ENCODE measurements at places on chromosomes 13 and 19.

DNA sequence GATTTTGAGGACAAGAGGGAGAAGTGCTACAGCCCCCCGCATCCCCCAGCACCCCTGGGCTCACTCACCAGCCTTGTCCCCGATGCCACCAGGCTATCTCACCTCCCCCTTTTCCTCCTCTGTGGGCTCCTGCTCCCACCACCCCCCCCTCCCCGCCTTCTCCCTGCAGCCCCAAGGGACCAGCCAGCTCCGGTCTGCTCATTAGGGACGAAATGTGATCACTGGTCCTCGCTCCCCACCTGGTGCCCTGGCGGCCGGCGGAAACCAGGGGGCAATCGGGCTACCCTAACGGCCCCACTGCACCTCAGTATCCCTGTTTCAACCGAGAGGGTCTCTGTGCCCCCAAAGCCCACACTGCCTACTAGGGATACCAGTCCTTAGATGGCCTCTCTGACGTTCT lies 2.7 kb downstream of the GPR4 start:
- DNase-seq: no peak

- DNase-seq: peak; percentile 29
Observed at GRCh38 chr19:55578761-55579747, 1.6 kb downstream of the ZNF579 start.

DNA sequence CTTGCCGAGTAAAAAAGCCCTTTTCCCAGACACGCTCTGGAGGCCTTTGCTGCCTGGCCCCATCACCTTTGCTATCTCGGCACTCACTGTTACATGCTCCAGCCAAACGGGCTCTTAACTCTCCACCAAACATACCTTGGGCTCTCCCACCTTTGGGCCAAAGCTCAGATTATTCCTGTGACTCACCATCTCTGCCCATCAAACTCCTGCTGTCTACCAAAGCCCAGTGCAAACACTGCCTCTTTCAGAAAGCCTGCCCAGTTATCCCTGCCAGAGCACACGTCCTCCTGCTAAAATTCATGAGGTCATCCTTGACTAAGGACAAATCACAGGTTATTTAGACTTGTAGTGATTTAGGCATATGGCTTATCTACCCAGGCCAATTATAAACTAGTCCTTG lies 48.1 kb upstream of the SERPINE3 start:
- DNase-seq: no peak

- DNase-seq: peak; percentile 46
Observed at GRCh38 chr13:87671031-87671752, at the start of gene SLITRK5. Gene SLITRK5 (plus strand): TSS chr13:87671371. CDS start chr13:87675389, 4,018 bp downstream.

DNA sequence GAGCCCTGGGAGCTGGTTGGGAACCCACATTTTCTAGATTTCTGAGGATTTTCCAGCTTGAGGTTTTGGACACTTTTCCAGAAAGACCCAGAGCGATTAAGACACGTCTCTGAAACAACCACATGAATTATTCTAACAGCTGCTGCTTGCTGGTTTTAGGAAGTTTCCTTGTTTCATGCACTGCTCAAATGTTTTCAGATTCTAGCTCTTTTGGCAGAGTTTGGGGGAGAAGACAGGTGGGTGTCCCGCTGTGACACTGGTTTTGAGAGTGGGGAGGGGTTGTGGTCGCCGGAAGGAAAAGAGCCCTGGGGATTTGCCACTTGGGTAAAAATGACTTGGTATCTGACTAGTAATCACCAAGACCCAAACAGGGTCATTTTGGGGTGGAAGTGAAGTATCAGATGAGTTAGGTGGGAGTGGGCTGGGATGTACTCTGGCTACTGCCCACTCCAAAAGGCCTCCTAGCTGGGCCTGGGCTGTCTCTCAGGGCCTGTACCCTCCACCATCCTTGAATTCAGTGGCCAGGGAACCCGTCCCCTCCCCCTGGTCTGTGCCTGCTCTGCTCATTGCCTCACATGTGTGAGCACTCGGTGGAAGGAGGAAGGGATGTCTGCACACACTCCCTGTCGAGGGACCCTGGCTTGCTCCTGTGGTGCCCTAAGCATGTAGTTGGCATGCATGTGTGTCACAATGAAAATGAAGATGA lies 13.2 kb downstream of the GATAD2A start:
- no peak for DNase-seq

- DNase-seq: no peak
Observed at GRCh38 chr13:95323930-95324662, 22.8 kb upstream of the ABCC4 start.

- DNase-seq: no peak
Observed at GRCh38 chr19:20787786-20788185, 11.7 kb downstream of the ZNF66 start.

DNA sequence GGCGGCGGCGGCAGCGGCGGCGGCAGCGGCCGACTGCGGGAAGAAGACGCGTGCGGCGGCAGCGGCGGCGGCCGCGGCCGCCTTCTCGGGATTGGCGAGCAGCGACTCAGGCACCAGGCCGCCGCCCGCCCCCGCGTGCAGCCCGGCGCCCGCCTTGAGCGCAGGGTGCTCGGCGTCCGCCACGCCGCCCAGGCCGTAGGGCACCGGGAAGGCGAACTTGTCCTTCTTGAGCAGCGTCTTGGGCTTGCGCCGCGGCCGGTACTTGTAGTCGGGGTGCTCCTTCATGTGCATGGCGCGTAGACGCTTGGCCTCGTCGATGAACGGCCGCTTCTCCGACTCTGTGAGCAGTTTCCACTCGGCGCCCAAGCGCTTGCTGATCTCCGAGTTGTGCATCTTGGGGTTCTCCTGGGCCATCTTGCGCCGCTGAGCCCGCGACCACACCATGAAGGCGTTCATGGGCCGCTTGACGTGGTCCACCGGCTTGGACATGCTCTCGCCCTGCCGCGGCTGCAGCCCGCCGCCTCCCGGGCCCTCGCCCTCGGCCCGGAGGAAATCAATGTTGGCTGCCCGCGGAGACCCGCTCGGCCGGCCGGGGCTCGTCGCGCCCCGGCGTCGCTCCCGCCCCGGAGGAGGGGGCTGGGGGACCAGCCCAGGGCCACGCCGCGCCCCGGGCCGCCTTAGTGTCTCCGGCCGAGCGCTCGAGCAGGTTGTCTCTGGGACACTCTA lies 621 bp downstream of the SOX21 start:
- no peak for DNase-seq

GRCh38 chr13:39897636-39898035 lies 242.2 kb downstream of the COG6 start:
- no peak for DNase-seq

GRCh38 chr13:87130423-87130822 lies 540.7 kb upstream of the SLITRK5 start:
- no peak for DNase-seq

DNA sequence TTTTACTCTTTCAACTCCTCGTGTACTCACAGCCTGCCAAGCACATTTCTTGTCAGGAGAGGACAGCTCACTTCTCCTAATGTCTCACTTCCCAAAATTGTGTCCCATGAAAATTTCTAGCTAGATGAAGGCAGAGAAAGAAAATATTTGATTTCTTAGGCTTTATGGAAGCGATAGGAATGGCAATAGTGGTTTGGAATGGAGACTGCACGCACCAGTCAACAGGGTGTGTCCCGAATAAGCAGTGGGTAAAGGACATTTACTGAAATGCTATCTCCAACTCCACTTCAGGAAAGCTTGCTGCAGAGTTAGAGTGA lies 321 bp upstream of the ZNF222 start:
- DNase-seq: no peak

GRCh38 chr19:39870171-39870971 lies 24.2 kb upstream of the FBL start:
- DNase-seq: no peak

GRCh38 chr19:34173193-34173956 lies 1.1 kb downstream of the LSM14A start:
- DNase-seq: peak; percentile 16

DNA sequence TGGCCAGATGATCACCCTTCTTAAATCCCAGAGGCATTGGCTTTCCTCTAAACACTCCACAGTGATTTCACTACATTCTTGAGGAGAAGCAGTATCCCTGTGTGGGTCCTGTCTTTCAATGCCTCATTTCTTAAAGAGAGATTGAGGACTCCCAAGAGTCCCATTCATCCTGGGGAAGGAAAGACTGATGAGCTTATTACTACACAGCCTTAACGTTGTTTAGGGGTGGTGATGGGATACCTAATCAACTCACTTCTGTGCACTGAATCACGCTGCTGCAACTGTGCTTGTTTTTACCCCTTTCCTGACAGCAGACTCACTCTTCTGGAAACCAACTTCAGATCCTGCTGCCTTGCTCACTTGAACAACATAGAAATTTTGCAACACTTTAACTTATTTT lies 203.1 kb downstream of the RGCC start:
- no peak for DNase-seq

GRCh38 chr13:113500530-113501265 lies 10.2 kb upstream of the DCUN1D2 start:
- no peak for DNase-seq

GRCh38 chr19:48020686-48021085 lies 23.2 kb downstream of the CABP5 start:
- no peak for DNase-seq

- no peak for DNase-seq
Observed at GRCh38 chr19:12969292-12969988, at the start of gene DAND5. Gene DAND5 (plus strand): TSS chr19:12969576. CDS start chr19:12969661, 85 bp downstream.

GRCh38 chr19:4692251-4693077 lies 22.3 kb upstream of the MYDGF start:
- DNase-seq: no peak

DNA sequence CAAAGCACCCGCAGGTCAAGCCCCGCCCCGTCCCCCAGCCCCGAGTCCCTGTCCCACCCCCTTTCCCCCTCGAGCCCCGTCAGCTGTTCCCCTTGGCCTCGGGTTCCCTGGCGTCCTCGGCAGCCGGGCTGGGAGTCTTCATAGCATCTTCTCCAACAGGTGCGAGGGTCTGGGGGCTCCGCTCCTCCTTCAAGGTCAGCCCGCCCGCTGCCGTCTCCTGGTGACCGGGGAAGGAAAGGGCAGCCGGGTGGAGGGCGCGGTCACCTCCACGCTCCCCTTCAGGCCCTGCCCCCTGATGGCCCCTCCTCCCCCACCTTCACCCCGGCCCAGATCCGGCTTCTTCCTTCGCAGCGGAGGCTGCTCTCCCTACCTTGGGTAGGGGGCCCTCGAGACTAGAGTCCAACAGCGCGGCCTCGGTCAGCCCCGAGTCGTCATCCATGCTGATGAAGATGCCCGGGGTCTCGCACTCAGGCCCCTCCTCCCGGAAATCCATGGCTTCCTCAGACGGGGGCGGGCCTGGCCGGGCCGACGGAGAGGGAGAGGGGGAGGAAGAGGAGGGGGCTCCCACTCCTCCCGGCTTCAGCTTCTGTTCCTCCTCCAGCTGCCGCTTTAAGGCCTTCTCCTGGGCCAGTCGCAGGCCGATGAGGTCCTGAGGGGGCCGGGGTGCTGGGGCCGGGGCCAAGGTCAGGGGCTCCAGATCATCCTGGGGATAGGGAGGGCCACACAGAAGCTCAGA lies 541 bp upstream of the RSPH6A start:
- DNase-seq: no peak

- DNase-seq: no peak
Observed at GRCh38 chr13:89393758-89394304, 1722.7 kb downstream of the SLITRK5 start.

GRCh38 chr13:60331249-60332012 lies 65.6 kb upstream of the TDRD3 start:
- DNase-seq: no peak

DNA sequence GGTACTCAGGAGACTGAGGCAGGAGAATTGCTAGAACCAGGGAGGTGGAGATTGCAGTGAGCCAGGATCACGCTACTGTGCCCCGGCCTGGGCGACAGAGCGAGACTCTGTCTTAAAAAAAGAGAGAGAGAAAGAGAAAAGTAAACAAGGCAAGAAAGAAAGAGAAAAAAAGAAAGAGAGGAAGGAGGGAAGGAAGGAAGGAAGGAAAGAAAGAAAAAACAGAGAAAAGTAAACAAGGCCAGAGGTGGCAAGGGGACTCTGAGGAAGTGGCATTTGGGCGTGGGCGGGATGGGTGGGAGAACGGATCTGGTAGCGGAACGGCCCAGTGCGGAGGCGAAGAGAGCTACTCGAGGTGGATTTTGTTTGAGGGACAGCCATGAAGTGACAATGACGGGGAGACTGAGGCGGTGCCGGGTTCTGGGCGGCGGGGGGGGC lies 7.5 kb upstream of the ARRDC2 start:
- DNase-seq: no peak

DNA sequence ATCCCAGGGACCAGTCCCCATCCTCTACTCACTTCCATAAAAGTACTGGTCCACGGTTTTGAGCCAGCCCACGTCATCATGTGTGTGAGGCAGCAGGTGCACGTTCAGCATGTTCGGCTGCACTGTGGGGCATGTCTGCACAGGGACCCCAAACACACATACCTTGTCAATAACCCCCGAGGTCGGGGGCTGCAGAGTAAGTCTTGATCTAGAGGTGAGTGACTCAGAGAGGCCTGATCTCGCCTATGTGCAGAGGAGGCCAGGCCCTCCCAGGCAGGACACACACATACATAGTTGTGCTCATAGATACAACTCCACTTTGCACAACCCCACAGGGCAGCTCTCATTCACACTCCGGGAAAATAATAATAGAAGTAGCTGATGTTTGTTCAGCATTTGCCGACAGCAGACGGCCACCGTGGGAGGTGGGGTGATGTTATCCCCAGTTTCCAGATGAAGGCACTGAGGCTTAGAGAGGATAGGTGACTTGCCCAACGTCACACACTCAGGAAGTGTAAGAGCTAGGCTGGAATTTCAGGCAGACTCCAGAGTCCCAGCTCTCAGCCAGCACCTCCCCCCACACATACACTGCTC lies 774 bp downstream of the MAN2B1 start:
- DNase-seq: peak; percentile 48

DNA sequence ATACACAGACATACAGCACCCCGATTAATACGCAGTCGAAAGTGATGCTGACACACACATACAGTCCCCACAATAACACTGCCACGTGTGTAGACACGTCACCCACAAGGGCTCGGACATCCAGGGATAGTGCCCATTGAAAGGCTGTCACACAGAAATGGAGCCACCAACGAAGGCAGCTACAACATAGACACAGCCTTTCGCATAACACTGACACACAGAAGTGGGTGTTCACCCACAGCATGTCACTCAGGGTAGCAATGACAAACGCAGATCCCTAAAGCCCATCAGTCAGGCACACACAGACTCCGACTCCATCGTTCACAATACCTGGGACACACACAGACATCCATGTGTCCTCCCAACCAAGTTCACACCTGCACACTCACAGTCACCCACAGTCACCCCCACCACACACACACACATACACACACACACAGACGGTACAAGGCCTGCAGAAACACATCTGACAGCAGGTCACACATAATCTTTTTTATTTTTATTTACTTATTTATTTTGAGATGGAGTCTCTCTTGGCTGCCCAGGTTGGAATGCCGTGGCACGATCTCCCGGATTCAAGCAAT lies 10.4 kb upstream of the NANOS3 start:
- no peak for DNase-seq

DNA sequence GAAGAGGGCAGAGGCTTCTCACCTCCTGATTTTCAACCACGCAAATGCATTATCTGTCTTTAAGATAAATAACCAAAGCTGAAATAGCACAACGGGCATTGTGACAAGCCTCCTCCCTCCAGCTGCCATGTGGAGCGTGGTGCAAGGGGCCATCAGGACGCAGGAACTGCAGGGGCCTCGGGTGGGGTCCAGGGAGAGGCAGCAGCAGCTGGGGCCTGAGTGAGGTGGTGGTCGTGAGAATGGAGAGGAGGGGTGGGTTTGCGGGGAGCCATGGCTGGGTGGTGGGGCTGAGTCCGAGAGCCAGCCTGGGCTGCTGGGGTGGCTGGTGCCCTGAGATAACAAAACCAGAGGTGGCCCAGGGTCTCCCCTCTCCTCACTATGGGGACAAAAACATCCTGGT lies 66.0 kb downstream of the EPS15L1 start:
- DNase-seq: no peak

Measured in CD4-positive, alpha-beta T cell (primary cell).